ENCODE measurements at places on chromosomes 7 and 10.

GRCh38 chr7:3107889-3108570, 64.4 kb upstream of the CARD11 start:
- no peak for DNase-seq

GRCh38 chr7:23765943-23766342, 55.9 kb downstream of the STK31 start:
- DNase-seq: no peak

DNA sequence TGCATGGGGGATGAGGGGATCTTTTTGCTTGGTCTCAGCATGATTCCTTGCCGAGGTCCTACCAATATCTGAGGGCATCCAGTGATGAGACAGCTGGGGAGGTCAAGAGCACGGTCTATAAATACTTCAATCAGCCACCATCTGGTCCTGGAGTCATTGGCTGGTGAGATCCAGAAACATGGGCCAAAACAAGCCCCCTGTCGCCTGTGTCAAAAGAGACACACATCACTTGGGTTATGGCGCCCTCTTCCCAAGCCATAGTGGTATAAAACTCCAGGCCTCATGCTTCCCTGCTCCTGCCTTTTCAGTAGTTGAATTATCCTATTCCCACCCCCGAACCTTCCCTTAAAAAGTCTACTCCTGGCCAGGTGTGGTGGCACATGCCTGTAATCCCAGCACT, 60.9 kb downstream of the SLC35B4 start:
- DNase-seq: no peak

DNA sequence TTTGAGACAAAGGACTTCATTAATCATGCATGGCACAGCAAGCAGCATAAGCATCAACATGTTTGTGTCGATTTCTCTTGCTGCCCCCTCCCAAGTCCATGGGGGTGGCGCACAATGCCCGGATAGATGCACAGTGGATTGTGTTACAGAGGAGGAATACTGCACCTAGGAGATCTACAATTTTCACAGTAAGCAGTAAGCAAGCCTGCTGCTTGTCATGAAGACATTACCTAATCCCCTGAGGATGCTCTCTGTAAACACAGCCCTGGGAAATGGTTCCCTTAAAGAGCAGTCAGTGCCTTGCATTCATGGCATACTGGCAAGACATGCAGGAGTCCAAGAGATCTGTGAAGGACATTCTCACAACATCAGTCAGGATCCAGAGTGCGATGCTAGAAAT, 137.7 kb downstream of the ETV1 start:
- DNase-seq: no peak

DNA sequence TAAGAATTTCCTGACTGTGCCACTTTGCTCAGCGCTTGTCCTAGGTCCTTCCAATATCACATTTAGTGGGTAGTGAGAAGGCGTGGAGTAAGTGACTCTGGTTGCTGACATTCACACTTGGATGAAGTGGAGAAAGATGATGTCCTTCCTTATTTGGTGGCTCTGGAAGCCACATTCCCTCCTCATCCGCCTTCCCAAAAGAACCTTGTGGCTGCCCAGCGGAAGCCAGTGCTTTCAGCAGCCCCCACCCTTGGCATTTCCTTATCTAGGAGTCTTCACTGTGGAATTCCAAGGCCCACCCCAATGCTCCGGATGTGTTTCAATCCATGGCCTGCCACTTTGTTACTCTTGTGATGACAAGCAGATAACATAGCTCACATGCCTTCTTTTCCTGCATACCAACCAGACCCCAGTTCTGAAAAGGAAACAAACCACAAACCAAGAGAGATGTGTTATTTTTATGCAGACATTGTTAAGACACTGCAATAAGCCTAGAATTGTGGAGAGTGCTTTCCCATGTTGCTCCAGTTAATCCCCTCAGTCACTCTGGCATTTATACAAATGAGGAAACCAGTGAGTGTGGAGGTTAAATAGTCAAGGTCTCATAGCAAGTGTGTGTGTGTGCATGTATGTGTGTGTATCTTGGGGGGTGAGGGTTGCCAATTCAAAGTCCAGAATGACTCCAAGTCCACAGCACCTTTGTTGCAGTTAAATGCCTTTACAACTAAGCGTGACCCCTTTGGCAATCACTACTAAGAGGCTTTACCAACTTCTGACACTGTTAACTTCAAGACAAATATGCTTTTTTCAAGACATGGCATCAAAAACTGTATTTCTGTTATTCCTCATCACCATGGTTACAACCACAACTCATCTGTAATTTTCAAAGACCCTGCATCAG, 10.3 kb upstream of the ANKRD1 start:
- DNase-seq: no peak

DNA sequence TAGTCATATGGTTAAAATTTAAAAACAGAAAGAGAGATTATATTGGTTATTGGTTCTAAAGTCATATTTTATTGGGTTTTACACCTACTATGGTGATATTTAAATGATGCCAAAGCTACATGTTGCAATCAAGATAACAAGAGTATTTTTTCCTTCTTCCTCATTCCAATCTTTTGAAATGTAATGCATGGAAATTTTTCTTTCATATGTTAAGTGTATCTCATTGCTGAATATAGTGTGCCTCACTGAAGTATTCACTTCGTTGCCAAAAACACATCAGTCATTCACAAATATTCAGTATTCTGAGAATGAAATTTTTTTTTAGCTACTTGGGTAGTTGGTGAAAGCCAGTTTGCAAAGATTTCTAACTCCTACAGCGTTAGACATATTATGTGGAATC, 19.5 kb downstream of the HDAC9 start:
- DNase-seq: no peak

- no peak for DNase-seq
Measured at GRCh38 chr7:132145466-132145865, 430.8 kb downstream of the PLXNA4 start.

- DNase-seq: no peak
Measured at GRCh38 chr10:819326-819725, 112.2 kb downstream of the LARP4B start.

GRCh38 chr10:83469728-83470331, 669.5 kb upstream of the GHITM start:
- DNase-seq: no peak

GRCh38 chr7:55641811-55642210, 69.5 kb upstream of the VOPP1 start:
- peak; percentile 70 for DNase-seq

DNA sequence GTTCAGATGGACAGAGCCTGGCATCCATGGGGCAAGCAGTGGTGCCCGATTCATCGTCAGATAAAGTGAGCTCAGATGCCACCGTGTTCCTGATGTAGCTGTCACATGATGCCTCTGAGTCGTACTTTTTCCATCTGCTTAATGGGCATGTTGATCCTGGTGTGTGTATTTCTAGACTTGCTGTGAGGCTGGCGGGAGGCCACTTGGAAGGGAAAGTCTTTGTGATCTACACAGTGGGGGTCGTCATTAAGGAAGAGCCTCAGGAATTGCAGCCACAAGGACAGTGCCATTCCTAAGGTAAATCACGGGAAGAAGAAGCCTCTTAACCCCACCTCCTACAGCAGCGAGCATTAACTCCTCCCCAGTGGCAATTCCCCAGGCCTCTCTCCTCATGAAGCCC, 63.0 kb downstream of the RGS10 start:
- DNase-seq: no peak

GRCh38 chr7:69656077-69656476, 57.8 kb downstream of the AUTS2 start:
- no peak for DNase-seq

- DNase-seq: no peak
Measured at GRCh38 chr10:16776896-16777295, 40.3 kb downstream of the RSU1 start.

DNA sequence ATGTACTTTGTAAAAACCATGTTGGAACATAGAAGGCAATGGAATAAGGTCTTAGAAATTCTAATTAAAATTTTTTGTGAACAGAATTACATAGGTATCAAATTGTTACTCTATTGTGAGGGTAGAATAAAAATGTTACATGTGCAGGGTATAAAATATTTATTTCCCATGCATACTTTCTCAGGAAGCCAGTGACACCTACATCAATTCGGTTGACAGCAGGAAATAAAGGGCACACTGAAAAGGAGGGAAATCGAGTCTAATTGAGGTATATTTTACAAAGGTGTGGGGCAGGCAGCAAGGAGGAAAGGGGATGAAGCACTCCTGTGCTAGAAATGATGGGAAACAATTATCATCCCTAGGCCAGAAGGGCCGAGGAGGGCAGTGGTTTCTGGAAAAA, 244.9 kb downstream of the C7orf25 start:
- DNase-seq: no peak

GRCh38 chr7:25382869-25383268, 154.6 kb upstream of the NPVF start:
- DNase-seq: no peak

DNA sequence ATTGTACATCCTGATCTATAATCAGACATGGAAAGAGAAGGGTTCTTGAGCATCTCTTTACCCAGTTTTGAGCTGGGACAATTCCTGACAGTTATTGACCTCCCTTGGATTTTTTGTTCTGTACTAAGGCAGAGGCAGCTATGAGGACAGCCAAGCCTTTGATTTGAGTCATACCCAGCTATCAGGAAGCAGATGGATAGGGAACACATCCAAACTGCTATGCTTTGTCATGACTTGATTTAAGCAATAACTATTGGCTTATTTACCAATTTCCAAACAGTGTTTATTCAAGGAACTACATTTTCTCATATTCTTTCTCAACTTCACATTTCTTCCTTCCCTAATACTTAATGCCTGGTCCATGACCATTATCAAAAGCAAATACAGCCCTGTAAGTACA, 396.4 kb upstream of the STEAP1 start:
- no peak for DNase-seq

DNA sequence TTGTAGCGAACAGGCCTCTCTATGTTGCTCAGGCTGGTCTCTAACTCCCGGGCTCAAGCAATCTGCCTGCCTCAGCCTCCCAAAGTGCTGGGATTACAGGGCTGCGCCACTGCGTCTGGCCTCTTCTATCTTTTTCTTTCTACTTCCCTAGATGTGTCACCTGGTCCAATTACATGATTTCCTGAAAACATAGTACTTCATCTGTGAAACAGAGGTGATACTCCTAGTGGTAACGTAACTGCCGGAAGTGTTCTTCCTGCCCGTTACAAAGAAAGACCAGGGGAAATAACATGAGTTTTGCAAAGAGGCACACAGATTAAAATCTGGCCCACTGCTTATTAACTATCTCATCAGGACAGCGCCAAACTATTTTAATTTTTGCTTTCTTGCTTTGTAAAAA, 18.4 kb upstream of the HGF start:
- DNase-seq: no peak

- no peak for DNase-seq
Measured at GRCh38 chr10:17756557-17757217, 4.7 kb downstream of the TMEM236 start.

GRCh38 chr7:92448205-92448747, 994 bp downstream of the GATAD1 start:
- DNase-seq: peak; percentile 70

GRCh38 chr10:2049560-2049959, 312.2 kb upstream of the ADARB2 start:
- no peak for DNase-seq

DNA sequence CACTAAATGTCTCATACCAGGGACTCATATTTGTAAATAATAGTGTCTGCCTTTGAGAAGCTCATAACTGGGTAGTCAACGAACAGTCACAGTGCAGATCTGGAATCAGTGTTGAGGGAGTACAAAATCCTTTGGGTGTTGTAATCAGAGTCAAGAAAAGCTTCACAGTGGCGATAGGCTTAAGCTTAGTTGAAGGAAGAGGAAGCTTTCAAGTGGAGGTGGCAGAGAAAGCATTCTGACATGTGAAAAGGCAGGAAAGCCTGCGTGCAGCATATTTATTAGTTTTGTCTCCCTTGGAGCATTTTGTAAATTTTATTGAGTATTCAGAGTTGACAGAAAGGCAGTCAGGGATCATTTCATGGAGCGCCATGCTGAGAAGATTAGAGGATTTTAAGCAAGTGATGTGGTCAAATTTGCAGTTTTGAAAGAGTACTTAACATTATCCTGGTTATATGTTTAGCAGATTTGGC, 104.9 kb downstream of the ADK start:
- DNase-seq: peak; percentile 68

DNA sequence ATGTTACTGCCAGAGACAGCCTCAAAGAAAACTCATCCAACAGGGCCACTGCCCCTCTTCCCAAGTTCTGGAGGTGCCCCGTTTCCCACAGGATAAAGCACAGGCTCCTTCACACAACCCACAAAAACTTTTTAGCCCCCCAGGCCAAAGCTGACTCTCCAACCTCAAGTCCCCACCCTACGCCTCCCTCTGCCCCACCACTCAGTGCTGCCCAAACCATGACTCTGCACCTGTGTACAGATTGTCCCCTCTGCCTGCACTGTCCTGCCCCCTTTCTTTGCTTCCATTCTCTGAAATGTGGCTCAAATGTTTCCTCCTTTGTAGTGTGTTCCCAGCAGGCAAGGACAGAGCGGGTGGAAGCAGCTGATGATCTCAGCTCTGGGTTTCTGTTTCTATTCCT, 284.0 kb downstream of the GRID1 start:
- no peak for DNase-seq

DNA sequence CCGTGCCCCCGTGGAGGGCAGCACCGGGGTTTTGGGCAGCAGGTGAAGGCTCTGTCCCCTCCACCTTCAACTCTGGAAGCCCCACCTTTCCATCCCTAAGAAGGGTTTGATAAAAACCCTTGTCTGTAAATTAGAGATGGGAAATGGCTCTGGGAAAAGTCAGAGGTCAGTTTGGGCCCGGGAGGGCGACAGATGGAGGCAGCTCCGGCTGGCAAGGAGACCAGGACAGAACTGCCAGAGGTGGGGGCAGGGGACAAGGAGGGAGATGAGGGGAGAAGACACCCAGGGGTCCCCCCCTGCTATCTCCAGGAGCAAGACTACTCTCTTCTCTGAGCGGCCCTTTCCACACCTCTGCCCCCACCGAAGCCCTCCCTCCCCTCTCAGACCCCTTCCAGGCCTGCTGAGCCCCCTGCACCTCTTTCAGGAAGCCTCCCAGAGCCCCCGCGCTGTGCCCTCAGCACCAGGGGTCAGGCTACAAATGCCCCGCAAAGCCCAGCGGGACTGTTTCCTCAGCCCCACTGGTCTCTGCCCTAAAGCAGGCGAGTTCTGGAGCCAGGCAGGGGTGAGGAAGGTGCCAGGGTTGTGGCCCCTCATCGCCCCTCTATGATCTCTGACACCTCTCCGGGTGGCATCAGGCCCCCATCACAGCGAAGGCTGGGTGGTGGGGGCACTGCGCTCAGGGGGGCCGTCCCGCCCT, 980 bp upstream of the SH2B2 start:
- no peak for DNase-seq

GRCh38 chr7:37633048-37633447, 50.5 kb upstream of the GPR141 start:
- DNase-seq: no peak

- no peak for DNase-seq
Measured at GRCh38 chr10:125911990-125912389, 15.6 kb downstream of the FANK1 start.

DNA sequence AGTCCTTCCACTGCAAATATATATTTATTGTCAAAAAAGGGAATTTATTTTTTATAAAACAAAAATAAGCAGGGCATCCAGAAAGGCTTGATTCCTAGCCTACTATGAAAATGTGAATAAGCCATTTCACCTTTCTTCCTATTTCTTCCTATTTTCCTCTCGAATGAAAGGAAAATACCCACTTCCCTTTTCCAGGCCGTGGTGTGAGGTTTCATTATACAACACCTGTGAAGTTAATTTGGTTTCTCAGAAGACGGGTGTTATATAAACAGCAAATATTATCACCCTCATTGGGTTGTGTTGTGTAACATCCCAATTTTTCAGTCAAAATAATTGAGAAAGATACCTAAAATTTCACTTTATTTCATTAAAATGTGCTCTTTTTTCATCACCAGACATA, 214.3 kb downstream of the DGKB start:
- DNase-seq: no peak
